ENCODE measurements at places on chromosomes 3 and 15.

DNA sequence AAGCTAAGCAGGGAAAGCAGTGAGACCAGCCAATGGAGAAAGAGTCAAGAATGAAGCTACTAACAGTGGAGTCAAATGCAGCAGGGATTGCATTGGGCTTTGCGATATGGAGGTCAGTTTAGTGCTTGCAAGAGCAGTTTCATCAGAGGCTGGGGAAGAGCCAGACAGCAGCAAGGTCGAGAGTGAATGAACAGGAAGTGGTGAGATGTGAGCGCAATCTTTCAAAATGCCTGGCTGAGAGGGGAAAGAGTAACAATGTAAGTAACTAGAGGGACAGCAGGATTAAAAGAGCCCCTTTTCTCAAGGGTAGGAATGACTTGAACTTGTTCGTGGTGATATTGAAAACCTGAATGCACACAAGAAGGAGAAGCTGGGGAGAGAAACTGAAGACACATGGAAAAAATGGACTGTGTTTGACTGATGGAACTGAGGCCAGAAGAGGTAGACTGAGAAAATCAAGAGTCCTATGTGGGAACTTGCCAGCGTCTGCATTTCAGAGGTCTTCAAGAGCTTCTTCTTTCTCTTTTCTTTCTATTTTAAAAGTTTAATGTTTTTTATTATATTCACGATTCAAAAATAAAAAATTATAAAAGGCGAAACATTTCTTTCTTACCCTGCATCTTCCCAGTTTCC, 30.6 kb upstream of the GPR160 start:
- peak; percentile 95 for DNase-seq

DNA sequence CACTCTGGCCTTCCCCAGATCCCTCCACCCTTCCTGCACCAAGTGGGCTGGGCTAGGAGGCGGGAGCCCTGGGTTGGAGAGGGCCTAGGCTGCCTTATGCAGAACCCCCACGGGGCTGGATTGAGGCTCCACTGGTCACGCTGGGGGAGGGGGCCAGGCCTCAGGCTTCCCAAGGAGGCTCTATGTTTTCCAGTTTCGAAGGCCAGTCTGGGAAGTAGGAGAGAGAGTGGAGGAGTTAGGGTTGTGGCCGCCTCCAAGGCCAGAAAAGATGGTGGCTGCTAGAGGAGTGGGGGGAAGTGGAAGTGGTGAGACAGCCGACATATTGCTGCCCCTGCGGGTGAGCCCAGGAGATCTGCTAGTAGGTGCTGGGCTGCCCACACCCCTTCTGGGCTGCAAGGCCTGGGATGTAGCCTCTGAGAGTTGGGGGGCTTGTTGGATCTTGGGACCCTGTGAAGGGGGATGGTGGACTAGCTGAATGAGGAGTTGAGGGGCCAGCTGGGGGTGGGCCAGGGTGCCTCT, 1.2 kb downstream of the GNAI2 start:
- no peak for DNase-seq

GRCh38 chr15:33108518-33108917, 86.0 kb downstream of the FMN1 start:
- DNase-seq: no peak

DNA sequence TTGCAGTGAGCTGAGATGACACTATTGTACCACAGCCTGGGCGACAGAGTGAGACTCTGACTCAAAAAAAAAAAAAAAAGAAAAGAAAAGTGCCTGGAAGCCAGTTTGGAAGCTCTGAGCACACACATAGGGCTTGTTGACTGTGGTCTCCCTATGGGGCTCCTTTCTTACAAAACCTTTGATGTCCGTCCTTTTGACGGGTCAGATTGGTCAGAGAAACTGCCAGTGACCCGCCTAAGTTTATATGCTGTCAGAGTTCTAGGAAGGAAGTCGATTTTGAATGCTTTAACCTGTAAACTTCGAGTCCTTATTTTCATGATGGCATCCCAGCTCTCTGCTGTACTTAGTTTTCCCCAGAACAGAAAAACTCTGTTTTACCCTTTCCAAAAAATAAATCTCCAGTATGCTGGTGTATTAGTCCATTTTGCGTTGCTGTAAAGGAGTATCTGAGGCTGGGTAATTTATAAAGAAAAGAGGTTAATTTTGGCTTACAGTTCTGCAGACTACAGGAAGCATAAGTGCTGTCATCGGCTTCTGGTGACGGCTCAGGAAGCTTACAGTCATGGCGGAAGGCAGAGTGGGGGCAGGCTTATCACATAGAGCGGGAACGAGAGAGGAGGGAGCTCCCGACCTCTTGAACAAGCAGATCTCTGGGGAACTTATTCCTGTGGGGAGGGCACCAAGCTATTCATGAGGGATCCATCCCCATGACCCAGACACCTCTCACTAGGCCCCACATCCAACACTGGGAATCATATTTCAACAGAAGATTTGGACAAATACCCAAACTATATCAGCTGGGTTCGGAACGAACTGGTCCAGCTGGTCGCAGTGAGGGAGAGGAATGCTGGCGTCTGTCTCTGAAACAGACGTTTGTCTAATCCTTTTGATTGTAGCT, 72.3 kb downstream of the LMLN start:
- DNase-seq: no peak

- DNase-seq: no peak
Observed at GRCh38 chr3:108669208-108669607, 79.7 kb downstream of the DZIP3 start.

DNA sequence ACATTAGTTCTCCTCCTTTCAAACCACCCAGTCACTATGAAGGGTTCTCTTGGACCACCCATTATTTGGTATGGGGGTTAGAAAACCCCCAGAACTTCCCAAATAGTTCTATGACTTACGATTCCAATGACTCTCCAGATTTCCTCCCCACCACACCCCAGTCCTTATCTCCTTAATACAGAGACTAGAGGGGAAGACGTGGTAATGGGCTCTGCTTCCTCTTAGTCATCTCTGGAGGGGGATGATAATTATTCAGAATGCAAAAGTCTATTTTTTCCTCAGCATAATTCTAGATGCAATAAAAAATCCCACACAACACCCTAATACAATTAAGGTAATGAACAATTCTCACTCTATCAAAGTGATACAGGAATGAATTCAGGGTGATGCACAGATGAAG, 48.9 kb upstream of the CFAP161 start:
- DNase-seq: no peak

DNA sequence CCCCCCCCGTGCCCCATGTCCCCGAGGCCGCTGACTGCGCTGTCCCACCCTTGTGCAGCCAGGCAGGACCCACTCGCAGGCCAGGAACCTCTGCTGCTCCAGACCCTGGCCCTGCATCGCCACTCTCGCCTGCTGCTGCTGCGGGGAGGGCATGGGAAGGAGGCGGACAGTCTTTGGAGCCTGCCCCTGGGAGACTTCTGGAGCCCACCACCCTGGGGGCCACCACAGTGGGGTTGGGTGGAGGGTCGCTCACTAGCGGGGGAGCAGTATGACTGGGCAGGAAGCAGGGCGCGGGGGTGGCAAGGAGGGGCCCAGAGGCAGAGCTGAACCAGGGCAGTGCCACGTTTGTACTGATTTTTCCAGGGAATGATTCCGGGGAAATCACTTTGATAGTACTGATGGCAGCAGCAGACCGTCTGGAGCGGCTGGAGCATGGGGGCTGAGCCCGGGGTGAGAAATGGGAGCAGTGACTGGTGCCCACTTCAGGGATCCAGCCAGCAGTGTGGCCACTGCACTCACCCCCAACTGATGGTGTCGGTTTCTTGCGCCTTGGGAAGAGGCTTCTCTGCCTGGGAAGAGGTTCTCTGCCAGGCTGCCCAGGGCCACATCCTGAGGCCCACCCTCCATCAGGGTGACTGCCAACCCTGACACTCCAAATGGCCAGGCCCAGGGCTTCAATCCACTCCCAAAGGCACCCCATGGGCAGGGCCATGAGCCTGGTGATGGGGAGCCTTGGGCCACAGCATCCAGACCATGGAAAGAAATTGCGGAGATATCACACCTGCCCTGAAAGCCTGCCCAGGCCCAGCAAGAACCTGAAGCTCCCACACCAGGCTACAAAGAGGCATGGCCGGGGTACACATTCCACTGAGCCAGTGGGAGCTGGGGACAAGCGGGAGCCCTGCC, 53.7 kb downstream of the LSAMP start:
- DNase-seq: no peak

GRCh38 chr15:35627696-35628095, 81.7 kb upstream of the DPH6 start:
- no peak for DNase-seq

DNA sequence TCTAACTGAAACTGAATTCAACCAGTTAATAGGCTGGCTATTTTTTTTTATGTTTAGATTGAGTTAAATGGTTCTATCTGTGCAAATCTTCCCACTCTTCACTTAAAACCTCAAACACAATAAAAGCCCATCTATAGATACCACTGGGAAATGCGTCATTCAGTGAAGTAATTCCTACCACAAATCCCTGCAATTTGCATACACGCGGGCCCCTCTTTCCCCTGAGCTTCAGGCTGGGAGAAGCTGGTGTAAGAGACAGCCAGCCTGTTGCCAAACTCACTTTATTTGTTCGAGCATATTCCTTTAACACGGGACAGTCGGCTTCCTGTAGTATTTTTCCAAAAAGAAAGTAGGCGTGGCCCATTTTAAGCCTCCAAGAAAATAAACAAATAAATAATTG, 26.0 kb upstream of the MCTP2 start:
- no peak for DNase-seq

- DNase-seq: peak; percentile 3
Observed at GRCh38 chr15:55743729-55744655, 1.0 kb upstream of the PRTG start.

GRCh38 chr15:69548395-69549180, 96.0 kb downstream of the RPLP1 start:
- DNase-seq: no peak

GRCh38 chr15:64571857-64572291, 111.5 kb downstream of the ZNF609 start:
- DNase-seq: no peak

GRCh38 chr3:188583341-188584161, 429.6 kb downstream of the LPP start:
- peak; percentile 57 for DNase-seq

- DNase-seq: no peak
Observed at GRCh38 chr3:117630469-117630868, 920.9 kb downstream of the TUSC7 start.

- no peak for DNase-seq
Observed at GRCh38 chr3:126539558-126540250, 15.7 kb downstream of the CHST13 start.

DNA sequence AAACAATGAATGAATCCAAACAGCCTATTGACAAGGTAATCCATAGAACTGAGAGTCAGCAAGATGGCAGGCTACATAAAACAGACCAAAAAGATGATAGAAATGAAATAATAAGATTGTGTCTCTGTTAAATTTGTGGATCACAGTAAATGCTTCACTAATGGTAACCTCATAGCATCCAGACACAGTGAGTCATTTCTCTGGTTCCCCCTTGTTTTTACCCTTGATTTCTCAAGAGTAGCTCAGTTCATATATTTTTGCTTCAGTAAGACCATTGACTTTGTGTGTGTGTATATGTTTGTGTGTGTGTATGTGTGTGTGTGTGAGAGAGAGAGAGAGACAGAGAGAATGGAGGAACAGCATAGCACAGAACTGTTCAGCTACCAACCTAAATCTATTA, 546.9 kb downstream of the RBMS3 start:
- DNase-seq: peak; percentile 77

DNA sequence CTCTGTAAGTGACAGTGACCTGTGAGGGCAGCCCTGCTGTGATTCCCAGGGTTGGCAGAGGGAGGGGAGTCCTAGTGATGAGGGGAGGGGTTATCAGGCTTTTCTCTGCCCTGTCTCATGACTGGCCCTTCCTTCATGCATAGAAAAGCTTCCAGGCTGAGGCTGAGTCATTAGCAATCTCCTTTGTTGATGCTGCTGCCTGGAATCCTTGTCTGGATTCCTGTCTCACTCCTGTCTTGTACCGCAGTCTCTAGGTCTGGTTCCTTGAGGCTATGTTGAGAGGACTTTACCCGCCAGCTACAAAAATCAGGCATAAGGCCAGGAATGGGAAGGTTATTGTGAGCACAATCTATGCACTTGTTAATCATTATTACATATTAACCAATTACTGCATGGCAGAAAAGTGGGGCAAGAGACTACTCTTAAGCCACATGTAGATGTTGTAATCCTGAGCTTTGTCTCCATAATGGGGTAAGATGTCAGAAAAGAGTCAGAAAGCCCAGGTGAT, 7.2 kb downstream of the KLHL6 start:
- peak; percentile 97 for DNase-seq

- DNase-seq: no peak
Observed at GRCh38 chr3:196585044-196585757, 16.7 kb downstream of the FBXO45 start.

DNA sequence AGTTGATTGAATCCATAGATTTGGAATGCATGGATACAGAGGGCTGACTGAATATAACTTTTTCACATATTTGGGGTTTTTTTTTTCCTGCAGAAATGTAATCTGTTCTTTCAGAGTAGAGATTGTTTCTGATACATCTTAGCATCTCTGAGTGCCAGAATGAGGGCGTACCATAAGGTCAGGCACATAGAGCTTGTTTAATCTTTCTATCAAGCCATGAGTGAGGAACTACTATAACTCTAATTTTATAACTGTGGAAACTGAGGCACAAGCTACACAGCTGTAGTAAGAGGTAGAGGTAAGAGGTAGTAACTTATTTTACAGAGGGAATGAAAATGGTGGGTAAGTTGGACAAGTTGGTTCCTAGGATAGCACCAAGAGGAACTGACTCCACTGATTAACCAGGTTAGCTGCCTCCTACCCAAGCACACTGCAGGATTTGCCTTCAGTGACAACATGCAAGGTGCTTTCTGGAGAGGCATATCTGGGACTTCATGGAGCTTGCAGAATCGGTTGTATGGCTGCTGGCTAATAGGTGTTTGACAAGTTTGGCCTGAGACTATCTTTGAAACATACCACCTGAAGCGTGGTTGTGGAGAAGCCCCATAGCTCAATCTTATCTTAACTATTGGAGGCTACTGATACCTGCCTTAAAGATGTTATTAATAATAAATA, 23.5 kb upstream of the HACD2 start:
- DNase-seq: no peak

GRCh38 chr3:184524981-184525336, 36.6 kb upstream of the EPHB3 start:
- DNase-seq: no peak

DNA sequence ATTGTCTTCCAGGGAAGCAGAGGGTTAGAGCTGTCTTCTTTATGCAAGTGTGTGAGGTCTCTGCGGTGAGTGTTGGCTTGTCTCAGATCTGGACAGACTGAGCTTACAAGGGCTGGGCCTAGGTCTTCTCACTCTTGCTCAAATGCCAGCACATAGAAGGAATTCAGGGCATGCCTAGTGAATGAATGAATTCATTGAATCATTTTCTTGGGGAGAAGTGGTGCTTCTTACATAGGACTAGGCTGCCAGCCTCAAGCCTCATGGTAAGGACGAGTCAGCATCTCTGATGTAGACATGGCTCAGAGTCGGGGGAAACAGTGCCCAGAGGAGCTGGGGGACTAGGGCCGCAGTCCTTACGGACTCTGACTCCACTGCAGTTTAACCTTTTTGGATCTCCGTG, 17.2 kb downstream of the MKRN2 start:
- DNase-seq: peak; percentile 34

GRCh38 chr3:187196573-187197334, 532 bp upstream of the RTP1 start:
- DNase-seq: no peak

All from iris pigment epithelial cell (primary cell).